ENCODE measurements at places on chromosomes 1 and 21.

GRCh38 chr1:20725189-20726117 is 7.0 kb downstream of the SH2D5 start:
- DNase-seq: peak; percentile 96

- DNase-seq: no peak
These were observed 305.7 kb upstream of the USP24 start for GRCh38 chr1:55520861-55521260.

DNA sequence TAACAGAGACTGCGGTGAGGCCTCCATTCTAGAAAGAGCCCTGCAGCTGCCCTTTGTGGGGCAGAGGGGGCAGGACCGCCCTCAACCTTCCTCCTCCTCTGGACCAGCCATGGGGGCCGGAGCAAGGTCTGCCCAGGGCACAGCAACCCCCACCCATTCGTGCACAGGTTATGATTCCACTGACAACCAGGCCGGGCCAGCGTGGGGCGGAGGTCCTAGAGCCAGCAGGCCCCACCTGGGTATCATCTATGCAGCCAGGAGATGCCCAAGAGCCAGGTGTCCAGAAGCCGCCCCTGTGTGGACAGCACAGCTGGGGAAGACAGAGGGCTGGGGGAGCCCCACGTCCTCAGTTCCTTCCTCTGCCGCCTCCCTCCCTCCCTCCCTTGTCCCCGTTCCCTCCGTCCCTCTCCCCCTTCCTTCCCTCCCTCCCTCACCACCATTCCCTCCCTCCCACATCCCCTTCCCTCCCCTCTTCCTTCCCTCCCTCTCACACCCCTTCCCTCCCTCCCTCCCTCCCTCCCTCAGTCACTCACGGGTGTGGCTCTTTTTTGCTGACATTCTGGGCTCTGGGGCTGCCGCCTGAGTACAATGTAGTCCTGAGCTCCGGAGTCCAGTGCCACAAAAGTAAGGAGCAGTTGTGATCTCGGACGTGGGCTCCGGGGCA is 12.3 kb downstream of the RNF223 start:
- no peak for DNase-seq

- DNase-seq: no peak
These were observed 47.9 kb upstream of the NUF2 start for GRCh38 chr1:163273766-163274441.

- DNase-seq: no peak
These were observed 1.8 kb downstream of the PTBP2 start for GRCh38 chr1:96723377-96723776.

DNA sequence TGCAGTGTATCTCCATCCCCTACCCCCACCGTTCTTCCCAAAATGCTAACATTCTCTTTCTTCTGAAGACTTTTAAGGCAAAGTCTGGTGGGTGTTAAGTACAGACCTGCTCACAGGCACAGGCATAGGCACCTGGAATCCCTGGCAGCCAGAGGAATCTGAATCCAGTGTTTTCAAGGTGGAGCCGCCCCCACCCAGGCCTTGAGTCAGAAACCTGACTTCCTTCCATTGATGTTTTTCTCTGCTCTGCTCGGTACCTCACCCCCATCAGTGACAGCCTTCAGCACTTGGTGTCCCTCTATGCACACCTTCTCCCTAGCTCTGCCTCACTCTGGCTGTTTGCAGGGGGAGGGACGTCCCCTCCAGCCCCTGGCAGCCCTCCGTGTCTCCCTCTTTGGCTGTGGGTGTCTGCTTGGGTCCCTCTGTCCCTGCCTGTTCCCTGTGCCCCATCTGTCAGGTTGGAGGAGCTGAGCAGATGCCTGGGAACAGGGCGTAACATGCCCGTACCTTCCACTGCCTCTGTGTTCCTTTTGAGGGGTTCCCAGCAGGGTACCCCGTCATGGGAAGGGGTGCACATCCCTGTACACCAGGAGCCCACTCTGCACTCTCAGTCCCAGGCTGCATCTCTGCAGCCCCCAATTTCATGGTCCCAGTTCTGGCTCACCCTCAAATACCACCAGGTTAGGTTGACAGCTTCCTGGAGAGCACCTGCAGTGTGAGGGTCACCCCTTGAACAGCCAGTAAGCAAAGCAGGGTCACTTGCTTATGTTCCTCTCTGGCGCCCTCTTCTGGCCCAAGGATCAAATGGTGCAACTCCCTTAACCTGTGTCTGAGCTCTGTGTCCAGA is 6.7 kb downstream of the NCDN start:
- peak; percentile 78 for DNase-seq

GRCh38 chr1:183699616-183700160 is 46.6 kb upstream of the APOBEC4 start:
- DNase-seq: no peak

- no peak for DNase-seq
These were observed 14.7 kb downstream of the INTS3 start for GRCh38 chr1:153742411-153743142.

GRCh38 chr1:116506132-116507004 is 64.5 kb downstream of the CD58 start:
- DNase-seq: no peak

DNA sequence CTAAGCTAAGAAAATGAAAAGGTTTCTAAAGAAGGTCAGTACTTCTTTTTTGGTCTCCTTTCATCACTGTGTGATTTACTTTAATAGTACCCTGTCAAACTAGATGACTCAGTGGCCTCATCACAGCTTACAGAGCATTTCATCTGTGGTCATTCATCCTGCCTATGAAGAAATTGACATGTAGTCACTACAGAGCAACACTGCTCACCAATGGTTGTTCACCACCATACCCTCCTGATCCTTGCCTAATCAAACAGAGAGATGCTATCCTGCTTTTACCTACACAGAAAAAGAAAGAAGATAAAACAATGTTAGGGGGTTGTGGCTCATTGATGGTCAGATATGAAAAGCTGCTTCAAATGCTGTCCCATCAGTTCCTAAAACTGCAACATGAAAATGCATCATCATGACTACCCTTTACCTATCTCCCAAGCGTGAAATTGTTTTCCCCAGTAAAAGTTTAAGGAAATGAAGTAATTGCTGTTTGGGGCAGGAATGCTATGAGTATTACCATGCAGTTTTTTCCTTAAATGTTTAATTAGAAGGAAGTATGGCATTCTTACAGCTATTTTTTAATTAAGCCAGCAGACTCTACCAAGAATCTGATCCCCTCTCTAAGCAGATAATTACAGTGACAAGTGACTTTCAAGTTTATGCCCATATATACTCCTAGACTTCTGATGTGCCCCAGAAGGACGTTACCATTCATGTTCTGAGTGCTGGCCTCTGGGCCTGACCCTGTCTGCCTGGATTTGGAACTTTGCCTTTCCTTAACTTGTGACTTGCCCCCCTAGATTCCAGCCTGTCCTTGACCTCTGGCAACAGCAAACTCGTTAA is 46.1 kb upstream of the FBXO28 start:
- DNase-seq: no peak

- DNase-seq: no peak
These were observed 151.5 kb downstream of the CLEC20A start for GRCh38 chr1:178345238-178345637.

GRCh38 chr1:153357076-153357852 is 390 bp upstream of the S100A9 start:
- no peak for DNase-seq

GRCh38 chr1:39380036-39380435 is 111.4 kb upstream of the BMP8A start:
- no peak for DNase-seq

GRCh38 chr1:66326867-66327266 is 207.1 kb upstream of the SGIP1 start:
- no peak for DNase-seq

- peak; percentile 3 for DNase-seq
These were observed 35.6 kb upstream of the PUM1 start for GRCh38 chr1:31101147-31101502.

GRCh38 chr1:168321945-168322344 is 41.3 kb downstream of the TBX19 start:
- DNase-seq: peak; percentile 39

DNA sequence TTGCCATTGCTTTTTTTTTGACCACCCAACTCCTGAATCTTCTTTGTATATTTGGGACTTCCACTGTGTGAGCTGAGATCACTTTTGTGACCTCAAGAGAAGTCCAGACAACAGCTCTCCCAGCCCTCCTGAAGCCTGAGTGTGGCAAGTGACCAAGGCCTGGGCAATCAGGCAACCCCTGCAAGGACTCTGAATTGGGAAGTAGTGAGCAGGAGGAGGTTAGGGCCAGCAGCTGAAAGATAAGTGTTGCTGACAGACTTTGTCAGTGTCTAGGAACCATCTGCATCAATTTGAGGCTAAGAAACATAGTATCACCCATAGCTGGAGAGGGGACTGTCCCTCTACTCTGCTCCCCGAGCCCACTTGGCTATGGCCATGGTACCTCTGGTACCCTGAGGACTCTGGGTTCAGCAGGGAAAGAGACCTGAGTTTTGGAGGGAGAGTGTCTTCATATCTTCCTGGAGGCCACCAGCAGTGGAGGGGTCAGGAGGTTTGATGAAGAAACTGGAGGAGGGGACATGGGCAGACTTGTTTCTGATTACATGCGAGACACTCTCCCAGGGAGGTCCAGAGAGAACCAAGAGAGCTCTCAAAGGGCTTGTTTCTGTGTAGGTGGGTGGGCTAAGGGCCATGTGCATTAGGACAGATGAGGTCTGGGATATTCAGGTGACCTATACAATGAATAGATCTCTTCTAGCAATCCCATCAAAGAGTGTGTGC is 147.0 kb upstream of the DNAH14 start:
- DNase-seq: no peak

- DNase-seq: no peak
These were observed 3.0 kb downstream of the MORC3 start for GRCh38 chr21:36323032-36323431.

GRCh38 chr1:169487561-169487960 is 1.8 kb upstream of the SLC19A2 start:
- no peak for DNase-seq

DNA sequence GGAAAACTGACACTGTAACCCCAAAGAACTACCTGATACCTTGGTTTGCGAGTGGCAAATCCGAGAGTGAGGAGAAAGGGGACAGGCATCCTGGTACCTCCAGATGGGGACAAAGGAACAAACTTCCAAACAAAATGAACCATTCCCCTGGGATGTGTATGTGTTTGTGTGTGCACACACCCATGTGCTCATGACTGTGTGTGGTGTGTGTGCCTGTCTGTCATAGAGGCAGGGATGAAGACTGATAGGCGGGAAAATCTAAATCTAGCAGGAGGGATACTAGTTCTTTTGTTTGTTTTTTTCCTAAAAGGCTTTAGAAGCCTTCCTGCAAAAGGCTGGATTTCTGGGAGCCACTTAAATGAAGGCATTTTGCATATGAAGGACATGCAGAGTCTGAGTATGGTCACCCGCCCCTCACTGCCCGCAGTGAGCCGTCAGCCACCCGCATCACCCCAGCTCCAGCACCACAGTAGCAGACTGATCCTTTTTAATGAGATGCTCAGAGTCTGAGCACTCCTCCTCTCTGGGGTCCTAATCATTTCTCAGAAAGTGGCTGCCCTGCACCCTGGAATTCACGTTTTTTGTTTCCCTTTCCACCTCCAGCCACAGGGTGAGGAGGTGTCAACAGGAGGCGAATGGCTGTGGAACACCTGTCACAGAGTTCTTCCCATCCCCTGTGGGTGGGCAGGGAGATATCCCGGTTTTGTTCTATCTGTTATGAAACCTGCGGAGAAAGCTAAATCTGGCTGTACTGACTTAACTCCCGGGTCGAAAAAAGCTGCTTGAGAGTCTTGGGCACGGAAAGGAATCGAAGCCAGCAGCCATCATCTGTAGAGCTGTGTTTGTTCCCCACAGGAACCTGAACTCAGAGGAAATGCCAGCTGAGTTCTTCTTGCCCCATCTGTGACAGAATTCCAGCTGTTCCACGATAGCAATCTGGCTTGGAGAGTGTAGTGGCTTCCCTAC is 34.9 kb downstream of the UTP25 start:
- DNase-seq: no peak

DNA sequence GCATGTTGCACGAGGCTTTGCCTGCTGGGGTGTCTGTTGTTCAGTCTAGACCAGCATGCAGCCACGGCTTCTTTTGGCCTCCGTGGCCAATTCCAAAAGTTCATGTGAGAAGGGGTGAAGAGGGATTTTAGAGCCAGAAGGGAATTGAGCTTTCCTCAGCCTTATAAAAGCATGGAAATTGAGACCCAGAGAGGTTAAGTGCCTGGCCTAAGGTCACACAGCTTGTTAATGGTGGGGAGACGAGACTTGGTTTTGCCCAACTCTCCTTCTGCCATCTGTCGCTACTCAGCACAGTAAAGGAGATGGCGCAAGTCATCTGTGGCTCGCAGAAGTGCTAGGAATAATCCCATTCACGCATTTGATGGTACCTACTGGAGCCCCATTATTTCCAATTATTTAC is 25.7 kb downstream of the ZBTB18 start:
- DNase-seq: no peak

- DNase-seq: no peak
These were observed 10.4 kb upstream of the ZNF648 start for GRCh38 chr1:182071924-182072323.

DNA sequence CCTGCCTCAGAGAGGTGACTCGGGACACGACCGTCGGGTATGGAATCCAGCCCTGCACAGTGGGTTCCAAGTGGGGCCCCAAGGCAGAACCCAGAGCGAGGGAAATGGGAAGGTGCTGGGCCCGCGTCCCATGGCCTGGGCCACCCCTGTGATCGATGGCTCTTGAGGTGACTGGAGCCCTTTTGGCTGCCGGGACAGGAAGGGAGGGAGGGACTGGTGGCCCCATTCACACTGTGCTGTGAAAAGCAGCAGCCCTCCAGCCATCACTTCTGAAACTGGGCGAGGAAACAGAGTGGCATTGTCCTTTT is 110.4 kb upstream of the IFFO2 start:
- DNase-seq: no peak

- no peak for DNase-seq
These were observed 147.0 kb upstream of the FMN2 start for GRCh38 chr1:239944666-239945065.

DNA sequence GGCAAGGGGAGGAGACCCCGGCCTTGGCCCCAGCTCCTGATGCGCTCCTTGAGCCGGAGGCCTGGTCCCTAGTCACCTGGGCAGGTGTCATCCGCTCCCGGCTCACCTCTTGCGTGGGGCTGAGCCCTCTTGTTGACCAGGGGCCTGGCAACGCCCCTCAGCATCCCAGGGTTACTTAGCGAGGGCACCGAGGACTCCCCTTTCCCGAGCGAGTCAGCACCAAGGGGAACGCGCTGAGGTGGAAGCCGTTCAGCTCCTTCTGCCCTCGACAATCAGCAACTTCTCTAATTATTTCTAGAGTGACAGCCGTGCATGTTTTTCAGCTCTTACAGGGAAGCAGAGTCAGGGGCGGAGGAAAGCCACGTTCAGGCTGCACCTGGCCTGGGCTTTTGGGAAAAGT is 522 bp downstream of the SLC45A1 start:
- DNase-seq: no peak

DNA sequence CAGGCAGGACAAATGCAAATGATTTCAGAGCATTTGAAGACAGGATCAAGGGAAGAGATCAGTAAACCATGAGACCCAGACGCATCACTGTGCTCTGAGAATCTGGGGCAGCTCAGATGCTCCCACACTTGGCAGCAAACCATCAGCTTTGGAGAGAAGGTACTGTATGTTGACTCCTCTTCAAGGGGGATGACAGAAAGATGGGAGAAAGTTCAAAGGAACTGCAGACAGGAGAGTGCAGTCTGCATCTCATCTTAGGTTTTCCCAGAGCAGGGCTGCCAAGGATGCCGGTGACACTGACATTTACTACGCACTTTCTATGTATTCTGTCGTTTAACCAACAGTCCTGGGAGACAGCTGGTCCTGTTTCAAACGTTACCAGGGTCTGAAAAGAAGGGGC is 35.8 kb downstream of the OLFML2B start:
- DNase-seq: no peak

GRCh38 chr1:93958726-93959100 is 49.5 kb upstream of the GCLM start:
- DNase-seq: no peak

- DNase-seq: no peak
These were observed 323.5 kb upstream of the LRRC7 start for GRCh38 chr1:69244211-69244610.
